ENCODE measurements at places on chromosomes 2 and 18.

GRCh38 chr2:111946294-111947114, 48.1 kb downstream of the MERTK start:
- peak; percentile 70 for DNase-seq

DNA sequence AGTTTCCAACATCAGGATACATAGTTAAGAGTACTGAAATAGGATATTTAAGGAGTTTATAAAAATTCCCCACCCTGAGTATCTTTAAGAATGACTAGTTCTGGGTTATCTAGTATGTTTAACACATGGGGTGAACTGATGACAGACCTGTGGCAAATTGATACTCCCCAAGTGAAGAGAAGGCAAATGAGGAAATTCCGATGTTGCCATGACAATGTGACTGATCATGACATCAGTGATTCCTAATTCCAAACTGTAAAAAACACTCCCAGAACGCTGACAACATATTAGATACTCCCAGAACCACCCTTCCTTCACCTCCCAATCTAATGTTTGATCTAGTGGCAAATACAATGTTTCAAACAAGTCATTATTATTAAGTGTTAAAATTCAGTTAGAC, 77.6 kb downstream of the RBMS1 start:
- no peak for DNase-seq

GRCh38 chr2:38600921-38601455, 1.7 kb downstream of the HNRNPLL start:
- no peak for DNase-seq

- no peak for DNase-seq
These were observed 55.7 kb downstream of the CTDP1 start for GRCh38 chr18:79735071-79735980.

DNA sequence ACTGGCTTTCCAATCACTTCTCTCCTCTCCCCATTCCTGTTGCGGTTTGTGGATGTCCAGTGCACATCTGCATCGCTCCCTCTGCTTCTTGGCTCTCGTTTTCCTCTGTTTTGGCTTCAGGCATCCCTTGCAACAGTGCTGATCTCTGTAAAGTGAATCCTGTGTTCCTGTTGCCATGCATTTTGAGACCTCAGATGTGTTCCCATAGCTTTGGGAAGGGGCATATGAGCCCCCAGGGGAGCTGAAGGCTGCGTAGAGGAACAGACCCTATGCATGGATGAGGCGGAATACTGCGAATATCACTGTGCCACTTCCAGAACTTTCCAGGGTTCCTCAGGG, 168.4 kb upstream of the HAAO start:
- no peak for DNase-seq

All from NCI-H345 (cell line).